ENCODE measurements at places on chromosomes 16 and 17.
A peak's percentile ranks its signal among the peaks of the same experiment; 100 is the strongest.

GRCh38 chr17:31309556-31309955, 4.3 kb downstream of the EVI2B start:
- DNase-seq, result no peak

GRCh38 chr16:24976061-24976779, 38.9 kb downstream of the ARHGAP17 start:
- no peak for DNase-seq

DNA sequence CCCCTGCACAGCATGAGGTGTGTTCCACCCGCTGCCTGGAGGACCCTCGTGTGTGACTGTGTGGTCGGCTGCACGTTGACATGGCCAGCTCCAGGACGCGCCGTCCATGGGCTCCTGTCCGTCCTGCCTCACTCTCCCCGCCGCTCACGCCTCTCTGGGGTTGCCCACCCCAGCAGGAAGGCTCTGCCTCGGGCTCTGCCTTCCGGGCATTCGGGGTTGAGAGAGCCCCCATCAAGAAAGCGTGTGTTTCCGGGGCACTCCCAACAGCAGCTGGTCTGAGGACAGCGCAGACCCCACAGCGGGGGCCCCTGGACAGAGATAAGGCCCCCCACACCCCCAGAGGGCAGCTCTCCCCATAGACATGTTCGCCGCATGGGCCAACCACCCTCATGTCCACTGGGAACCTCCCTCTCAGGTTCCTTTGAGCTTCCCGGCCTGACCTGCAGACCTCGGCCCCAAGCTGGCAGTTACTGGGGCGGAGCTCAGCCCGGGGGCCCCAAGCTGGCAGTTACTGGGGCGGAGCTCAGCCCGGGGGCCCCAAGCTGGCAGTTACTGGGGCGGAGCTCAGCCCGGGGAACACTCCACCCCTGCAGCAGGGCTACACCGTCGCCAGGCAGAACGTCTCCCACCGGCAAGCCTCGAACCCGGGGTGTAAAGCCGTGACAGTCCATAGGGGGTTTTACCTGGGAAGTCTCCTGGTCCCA, 8.4 kb upstream of the PIEZO1 start:
- no peak for DNase-seq

DNA sequence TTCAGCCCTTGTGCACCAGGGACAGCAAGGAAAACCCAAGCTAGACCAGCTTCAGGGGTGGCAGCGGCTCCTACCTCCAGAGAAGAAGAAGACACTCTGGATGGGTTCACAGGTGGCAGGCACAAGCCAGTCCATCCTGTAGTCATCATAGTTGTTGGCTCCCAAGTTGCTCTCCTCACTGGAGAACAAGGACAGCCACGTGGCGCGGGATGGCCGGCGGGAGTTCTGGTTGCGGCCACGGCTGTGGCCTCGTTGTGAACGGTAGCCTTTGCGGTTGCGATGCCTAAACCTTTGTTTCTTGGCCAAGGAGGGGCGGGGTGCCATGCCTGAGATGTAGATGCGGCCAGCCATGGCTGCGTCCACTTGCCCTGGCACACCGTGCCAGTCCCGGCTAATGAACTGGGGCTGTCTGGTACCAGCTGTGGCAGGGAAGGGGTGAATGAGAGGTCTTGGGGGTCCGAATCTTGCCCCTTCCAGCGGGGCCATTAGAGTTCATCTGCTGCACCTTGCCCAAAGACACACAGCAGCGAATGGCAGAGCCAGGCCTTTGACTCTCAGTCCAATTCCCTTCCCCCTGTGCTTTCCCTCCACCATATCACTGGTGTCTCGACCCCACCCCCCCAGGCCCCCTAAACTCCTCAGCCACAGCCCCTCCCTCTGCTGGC, 2.3 kb downstream of the VTN start:
- DNase-seq, result no peak

DNA sequence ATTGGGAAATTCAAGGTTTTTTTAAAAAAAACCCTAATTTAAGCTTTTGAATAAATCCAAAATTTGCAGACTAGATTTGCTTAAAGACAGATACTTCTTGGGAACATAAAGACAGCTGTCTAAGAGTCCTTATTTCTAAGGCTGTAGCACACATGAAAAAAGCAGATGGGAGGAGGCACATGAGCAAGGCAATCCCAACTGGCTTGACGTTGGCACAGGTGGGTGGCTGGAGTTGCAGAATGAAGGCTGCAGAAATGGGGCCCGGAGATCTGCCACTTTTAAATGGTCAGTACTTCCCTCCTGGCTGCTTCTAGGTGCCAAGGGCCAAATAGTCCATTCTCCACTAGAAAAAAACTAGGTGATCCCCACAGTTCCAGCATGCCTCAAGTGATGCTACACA, 4.4 kb downstream of the KIAA0753 start:
- DNase-seq, result no peak

GRCh38 chr16:30619202-30619601, 9.0 kb upstream of the ZNF689 start:
- no peak for DNase-seq

- DNase-seq, result no peak
These were observed 10.5 kb upstream of the TEKT3 start for GRCh38 chr17:15351925-15352324.

DNA sequence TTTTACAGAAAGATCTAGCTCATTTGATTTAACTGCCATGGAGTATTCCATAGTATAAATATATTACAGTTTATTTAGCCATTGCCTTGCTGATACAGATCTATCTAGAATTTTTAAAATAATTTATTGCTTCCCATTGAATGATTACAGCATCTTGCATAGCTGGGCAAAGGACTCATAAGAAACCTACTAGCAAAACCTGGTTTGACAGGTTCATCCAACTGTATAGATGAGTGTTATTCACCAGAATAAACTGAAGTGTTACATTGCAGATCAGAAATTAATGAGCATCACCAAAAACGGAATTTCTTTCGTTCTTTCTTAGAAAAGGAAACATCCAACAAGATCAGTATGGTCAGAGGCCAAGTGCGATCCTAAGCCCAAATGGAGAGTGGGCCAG, 202.2 kb upstream of the CACNG5 start:
- DNase-seq, result no peak

DNA sequence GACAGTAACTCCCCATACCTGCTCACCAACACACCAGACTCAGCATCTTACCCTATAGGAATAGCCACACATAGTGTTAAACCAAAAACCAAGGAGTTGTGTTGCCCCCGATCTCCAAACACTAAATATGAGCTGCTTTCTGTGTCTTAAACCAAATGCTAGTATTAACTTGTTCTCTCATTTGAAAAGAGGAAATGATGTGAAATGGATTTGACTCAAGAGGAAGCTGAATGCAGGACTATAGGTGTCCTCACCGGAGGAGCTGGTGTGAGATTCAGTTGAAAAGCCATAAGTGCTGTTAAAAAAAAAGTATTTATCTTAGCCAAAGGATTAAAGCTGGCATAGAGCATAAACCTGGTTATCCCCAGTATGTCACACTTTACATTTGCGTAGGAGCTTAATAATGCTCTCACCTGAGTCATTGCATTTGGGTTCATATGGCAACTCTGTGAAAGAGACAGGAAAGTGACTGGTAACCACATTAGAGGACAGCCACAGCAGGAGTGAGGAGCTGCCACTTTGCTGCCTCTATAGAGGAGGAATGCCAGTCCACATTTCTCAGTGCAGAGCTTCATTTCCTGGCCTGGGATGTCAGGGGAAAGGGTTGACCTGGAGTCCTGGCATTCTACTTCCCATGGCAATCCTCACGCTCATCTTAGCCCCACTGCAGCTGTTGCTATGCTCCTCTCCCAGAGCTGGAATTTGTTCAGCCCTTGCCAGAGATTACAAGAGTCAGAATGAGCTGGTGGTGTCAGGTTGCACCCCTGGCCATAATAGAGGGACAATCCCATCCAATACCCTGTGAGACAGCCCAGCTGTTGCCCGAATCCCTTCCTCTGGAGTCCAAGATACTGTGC, 143.3 kb upstream of the ANKFN1 start:
- DNase-seq, result no peak

GRCh38 chr17:65959630-65960029, 232.3 kb downstream of the CEP112 start:
- DNase-seq, result no peak

- DNase-seq, result no peak
These were observed 11.1 kb downstream of the CHAD start for GRCh38 chr17:50457621-50458020.

GRCh38 chr17:18093616-18094408, 6.1 kb downstream of the DRG2 start:
- DNase-seq, result no peak

DNA sequence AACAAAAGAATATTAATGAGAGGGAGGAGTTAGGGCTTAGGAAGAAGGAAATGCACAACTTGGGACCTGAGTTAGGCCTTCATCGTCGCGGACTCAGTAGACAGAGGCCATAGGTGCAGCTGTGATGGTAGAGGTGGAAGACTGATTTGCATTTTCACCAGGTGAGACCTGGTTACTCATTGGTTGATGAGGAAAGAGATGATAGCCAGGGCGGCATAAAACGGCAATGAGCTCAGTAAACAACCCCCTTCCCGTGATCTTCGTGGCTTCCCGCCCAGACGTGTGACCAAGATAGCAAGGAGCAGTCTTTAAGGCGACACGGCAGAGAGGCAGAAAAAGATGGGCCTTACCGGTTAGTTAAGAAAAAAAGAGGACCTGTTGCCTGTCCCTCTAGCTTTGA, at the start of gene TMC5:
TSS of gene TMC5 (plus strand) at position 244 of the 400 bp plus-strand sequence. CDS start 22,156 bp downstream, outside the sequence.
- no peak for DNase-seq

DNA sequence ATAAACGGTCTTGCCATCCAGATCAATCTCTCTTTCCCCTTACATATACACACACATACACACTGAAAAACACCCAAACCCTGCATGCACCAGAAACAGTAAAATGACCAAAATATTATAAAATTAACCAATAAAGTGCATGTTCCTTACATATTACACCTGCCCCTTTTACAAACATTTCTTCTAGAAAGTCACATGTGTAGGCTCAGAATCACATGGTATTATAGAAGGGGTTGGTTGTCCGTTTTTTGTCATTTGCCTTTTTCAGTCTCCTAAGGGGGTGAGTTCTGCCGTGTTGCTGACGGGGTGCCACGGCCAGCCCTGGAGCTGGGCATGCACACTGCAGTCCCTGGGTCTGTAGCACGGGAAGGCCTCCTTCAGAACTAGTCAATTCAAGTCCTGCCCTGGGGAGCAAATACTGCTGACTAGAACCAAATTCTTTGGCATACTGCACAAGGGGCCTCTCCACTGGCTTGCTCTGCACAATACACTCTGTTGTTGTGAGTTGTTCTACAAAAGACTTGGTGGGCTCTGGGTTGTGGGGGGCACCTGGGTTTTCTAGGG, 8.0 kb upstream of the CORO6 start:
- DNase-seq, result no peak

GRCh38 chr17:75844530-75845057, 390 bp upstream of the UNC13D start:
- no peak for DNase-seq

GRCh38 chr17:2396192-2396567, 4.7 kb downstream of the MNT start:
- DNase-seq, result no peak

DNA sequence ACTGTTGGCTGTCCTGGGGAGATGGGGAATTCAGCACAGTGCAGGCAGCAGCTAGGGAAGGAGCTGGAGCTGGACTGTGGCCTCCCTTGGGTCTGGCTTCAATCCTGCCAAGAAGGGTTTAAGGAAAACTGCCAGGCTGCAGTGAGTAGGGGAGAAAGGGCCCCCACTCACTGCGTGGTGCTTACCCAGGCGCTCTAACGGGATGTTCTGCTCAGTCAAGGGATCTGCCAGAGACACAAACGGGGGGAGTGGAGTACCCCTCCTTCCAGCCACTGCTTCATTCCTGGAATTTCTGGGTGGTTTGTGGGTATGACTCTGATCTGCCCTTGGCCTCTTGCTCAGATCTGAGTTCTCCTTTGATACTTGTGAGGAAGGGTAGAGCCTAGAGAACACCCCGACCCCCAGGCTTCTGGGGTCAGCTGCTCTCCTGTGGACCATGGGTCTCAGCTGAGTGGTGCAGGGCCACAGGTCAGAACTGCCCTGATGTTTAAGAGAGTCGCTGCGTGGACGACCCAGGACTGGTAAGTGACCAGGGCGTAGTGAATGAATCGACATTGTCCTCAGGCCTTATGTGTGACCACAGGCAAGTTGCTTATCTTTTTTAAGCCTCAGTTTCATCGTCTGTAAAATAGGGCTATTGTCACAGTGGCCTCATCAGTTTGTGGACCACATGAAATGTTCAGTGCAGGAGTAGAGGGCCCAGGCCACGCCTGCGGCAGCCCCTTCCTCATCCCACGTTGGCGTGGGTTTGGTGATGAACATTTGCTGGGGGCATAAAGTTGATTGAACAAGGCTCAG, 9.6 kb downstream of the CRISPLD2 start:
- no peak for DNase-seq

DNA sequence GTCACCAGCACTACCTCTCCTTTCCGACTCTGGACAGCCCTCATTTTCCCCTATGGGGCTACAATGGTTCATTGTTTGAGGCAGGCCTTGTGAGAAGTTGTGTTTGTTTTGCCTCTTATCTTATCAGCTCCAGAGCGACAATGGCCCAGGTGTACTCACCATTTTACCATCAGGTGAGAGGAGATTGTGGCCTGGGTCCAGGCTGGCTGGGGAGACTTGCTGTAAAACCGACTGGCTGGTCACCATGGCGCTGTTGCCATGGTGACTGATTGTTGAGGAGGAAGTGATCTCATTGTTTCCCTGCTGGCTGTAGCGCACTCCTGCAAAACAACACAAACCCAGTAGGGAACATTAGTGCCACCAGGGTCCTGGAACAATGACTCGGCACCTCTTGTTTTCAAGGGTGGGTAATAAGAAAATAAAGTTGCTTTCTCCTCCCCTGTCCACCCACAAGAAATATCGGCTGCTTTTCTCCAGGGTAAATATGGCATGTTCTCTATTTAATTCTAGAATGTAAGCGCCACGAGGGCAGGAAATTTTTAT, 34.4 kb downstream of the HNF1B start:
- no peak for DNase-seq

- DNase-seq, result peak; percentile 52
These were observed 25.1 kb upstream of the ADGRG1 start for GRCh38 chr16:57603115-57604024.

GRCh38 chr17:17579691-17580090, 11.8 kb downstream of the PEMT start:
- DNase-seq, result no peak

DNA sequence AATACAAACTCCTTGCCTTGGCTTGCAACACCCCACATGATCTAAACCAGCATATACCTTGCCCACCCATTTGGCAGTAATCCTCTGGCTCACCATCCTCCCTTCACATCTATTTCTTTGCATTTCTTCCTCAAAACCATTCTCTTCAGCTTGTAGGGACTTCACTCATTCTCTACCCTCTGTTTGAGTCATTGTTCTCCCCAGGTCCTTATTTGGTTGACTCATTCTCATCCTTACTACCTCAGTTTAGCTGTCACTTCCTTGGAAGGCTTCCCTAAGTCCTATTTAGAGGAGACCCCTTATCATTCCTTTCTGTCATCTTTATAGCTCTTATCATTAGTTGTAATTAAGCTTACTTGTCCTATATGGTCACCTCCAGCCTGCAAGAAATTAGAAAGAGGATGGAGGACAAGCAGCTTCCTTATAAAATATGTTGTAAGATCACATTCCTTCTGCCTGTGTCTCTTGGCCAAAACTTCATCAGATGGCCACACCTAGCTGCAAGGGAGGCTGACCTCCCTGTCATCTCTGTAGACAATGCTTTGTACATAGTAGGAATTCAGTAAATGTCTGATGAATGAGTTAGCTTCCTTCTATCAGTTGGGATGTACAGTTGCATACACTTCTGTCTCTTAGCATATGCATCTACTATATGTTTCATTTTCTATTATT, 1.7 kb downstream of the TTC19 start:
- DNase-seq, result no peak

- no peak for DNase-seq
These were observed 898 bp downstream of the TERF2IP start for GRCh38 chr16:75648265-75649076.

- DNase-seq, result no peak
These were observed 48.9 kb downstream of the FBXL20 start for GRCh38 chr17:39352511-39352910.

Measured in vagina (tissue), 2 donors.